Stimulated activated CD8-positive, alpha-beta memory T cell treated with anti-CD3 and anti-CD28 coated beads, Interleukin-4, amount 100 ng/mL, for 1 hour (primary cell): ENCODE measurements at places on chromosomes 1 and 21.

DNA sequence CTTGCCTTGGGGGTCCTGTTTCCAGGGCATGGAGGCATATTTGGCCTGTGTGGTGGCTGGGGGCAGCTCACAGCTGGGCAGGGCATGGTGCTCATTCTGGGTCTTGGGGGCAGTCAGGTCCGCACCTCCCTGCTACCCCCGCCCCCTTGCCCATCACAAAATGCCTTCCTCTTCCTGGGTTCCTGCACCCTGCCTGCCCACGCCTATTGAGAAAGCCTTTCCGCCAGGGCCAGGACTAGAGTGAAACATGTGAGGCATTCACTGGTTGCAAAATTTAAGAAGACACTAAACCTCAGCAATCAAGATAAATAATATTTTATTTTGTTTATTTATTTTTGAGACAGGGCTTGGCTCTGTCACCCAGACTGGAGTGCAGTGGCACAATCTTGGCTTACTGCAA, 19.7 kb downstream of the PTAFR start:
- DNase-seq = no peak

GRCh38 chr1:1858382-1859086, 32.4 kb downstream of the GNB1 start:
- DNase-seq = no peak

GRCh38 chr1:172477216-172477615, 33.3 kb upstream of the PIGC start:
- no peak for DNase-seq

GRCh38 chr1:37150986-37151385, 116.7 kb upstream of the GRIK3 start:
- DNase-seq = no peak

GRCh38 chr21:34589511-34590282, 25.2 kb downstream of the RCAN1 start:
- DNase-seq = no peak

- no peak for DNase-seq
Observed at GRCh38 chr21:38725196-38726157, 80.3 kb upstream of the ETS2 start.

GRCh38 chr1:185267301-185267700, 49.7 kb downstream of the IVNS1ABP start:
- DNase-seq = no peak

DNA sequence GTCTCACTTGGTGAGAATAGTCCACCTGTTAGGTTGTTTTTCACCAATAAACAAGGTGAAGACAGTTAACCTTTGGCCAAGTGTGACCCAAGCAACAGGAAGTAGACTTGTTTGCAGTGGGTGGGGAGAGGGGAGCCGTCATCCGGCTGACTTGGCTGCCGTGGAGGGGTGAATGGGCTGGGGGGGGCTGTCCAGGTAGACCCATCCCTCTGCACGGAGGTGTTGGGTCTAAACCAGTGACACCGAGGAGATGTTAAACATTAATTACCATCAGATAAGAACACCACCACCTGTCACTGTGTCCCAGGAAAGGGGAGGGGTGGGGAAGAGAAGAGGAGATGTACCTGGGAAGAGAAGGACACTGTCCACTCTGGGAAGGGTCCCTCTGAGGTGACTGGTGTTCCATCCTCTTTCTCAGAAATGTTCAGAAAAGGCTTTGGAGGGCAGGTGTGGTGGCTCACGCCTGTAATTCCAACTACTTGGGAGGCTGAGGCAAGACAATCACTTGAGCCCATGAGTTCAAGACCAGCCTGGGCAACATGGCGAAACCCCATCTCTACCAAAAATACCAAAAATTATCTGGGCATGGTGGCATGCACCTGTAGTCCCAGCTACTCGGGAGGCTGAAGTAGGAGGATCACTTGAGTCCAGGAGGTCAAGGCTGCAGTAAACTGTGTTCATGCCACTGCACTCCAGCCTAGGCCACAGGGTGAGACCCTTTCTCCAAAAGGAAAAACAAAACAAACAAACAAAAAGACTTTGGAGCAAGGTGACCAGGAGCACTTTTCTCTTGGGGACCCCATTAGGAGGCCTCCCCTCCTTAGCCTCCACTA, 6.7 kb upstream of the MYOM3 start:
- no peak for DNase-seq

- DNase-seq = no peak
Observed at GRCh38 chr1:160415696-160416290, 15.4 kb downstream of the VANGL2 start.

- DNase-seq = no peak
Observed at GRCh38 chr1:107262467-107263286, 121.8 kb downstream of the NTNG1 start.

- no peak for DNase-seq
Observed at GRCh38 chr1:24769656-24770651, 24.7 kb downstream of the CLIC4 start.

- no peak for DNase-seq
Observed at GRCh38 chr1:184393962-184394361, 7.1 kb downstream of the C1orf21 start.

DNA sequence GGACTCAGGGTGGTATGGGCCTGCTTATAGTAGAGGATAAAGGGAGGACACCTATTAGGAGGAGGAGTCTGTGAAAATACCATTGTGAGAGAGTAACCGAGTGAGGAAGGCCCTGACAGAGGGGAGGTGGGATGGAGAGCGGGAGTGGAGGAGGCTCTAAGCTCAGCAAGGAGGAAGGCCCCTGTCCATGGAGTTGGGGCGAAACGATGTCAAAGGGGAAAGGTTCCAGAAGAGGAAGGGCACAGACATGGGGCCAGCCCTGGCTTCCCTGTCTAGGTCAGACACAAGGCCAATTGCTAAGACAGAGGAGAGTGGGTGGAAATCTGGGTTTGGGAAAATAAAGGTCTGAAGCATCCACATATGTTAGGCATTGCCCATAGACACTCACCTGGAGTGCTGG, 44.2 kb downstream of the ELK4 start:
- no peak for DNase-seq

DNA sequence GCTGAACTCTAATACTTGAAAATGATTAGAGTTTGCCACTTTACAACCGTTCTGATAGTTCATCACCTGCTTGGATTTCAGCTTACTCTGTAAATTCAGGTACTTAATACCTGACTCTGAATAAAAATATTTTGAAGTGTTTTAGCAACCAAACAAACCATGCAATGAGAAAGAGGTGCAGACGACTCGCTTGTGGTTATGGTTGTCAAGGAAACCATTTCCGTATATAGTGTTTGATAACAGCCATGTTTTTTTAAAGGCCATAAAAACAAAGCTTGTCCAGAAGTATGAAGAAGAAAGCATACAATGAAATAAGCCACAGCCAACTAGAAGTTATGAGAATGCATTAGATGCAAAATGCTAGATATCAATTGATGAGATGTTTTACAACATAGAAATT, 167.2 kb upstream of the HMCN1 start:
- no peak for DNase-seq

DNA sequence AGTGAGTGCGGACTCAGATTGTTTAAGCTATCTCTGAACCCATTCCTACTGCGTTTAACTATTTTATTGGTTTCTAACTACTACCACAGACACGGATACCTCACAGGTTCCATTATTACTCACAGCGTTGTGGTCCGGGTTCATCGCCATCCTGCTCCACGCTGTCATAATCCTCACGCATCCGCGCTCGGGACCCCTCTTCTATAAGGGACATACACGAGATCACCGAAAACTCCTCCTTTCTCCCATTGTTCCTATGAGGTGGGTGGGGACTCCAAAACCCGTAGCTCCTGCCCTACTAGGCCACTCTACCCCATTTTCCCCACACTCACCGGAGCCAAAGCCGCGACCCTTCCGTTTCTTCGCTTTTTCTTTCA, 610 bp downstream of the RBM8A start:
- DNase-seq = no peak

DNA sequence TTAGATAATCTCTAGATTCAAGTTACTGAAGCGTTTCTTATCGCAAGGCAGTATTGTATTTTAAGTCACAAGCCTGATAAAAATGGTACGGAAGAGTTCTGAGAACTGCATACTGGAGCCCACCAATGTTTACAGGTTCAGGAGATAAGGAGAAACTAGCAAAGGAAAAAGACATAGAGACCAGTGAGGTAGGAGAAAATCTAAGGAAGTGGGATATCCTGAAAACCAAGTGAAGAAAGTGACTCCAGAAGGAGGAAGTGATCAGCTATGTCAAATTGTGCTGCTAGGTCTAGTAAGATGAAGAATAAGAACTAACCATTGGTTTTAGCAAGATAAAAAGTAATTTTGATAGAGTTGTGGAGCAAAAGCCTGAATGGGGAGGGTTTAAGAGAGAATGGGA, 31.0 kb upstream of the ACADM start:
- DNase-seq = no peak

DNA sequence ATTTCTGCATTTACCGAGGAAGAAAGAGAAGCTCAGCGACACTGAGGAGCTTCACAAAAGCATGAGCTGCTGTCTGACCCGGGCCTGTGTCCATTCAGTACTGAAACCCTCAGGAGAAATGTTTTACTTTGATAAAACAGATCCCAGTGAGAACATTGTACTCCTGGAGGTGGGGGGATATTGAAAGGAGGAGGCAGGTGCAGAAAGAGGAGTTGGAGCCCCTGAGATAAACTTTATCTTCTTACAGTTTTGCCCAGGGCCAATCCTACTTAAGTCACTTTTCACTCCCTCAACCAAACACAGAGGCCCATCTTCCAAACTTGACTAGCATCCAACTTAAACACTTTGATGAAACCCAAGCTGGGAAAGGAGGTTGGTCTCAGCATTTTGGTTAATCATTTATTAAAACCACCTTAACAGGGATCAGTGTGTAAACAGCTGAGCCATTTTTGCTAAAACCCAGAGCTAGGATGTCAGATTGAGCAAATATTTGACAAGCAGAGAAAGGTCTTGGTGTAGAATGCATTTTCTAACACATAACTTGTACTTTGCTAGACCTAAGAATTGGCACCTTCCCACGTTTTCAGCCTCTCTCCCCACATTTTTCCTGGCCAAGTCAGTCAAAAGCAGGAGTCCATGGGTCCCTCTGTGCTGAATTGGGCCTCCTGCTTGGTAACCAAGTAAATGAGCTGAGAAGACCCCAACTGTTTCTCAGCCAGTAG, 32.5 kb upstream of the SARS1 start:
- no peak for DNase-seq

DNA sequence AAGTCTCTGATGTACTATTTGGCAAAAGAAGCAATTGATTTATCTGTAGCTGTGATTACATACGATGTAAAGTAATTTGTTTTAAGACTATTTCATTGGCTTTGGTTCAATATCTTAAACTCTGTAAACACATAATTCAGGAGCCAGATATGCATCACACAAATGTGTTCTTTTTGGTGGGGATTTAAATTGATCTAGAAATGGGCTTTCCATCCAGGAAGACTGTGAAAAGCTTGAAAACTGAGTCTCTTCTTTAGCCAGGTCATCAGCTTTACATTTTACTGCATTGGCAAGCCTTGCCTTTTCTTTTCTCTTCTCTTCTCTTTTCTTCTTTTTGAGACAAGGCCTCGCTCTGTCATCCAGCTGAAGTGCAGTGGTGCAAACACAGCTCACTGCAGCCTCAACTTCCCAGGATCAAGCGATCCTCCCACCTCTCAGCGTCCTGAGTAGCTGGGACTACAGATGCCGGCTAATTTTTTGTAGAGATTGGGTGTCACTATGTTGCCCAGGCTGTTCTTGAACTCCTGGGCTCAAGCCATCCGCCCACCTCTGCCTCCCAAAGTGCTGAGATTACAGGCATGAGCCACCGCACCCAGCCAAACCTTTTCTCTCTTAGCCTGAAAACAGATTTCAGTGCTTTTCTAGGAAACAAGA, 1.4 kb downstream of the RCAN3 start:
- no peak for DNase-seq

- DNase-seq = no peak
Observed at GRCh38 chr1:4179914-4180735, 280.1 kb upstream of the C1orf174 start.

DNA sequence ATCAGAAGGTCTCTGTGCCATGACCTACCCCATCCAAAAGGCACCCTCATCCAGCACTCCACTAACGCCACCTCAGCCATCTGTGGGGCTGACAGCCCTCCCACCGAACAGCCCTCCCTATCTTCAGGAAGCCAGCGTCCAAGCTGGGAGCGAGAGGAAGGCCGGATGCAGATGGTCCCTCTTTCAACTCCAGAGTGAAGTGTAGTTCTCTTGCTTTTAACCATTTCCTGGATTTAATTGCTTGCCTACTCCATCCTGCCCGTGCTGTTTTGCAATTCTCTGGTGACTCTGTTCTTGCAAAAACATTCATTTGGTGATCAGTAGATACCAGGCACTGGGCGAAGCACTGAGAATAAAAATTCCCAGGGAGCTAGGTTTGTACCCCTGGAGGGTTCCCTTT, 8.2 kb upstream of the DYRK1A start:
- DNase-seq = no peak

DNA sequence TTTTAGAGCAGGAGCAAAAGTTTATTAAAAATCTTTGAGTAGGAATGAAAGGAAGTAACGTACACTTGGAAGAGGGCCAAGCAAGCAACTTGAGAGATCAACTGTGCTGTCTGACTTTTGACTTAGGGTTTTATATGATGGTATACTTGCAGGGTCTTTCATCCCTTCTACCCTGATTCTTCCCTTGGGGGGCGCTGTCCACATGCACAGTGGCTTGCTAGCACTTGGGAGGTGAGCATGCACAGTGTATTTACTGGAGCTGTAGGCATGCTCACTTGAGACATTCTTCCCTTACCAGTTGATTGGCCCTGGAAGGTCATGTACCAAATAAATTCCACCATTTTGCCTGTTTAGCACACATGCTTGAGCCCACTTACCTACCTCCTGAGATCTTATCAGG, 1001.3 kb upstream of the ADGRL2 start:
- DNase-seq = no peak

- DNase-seq = no peak
Observed at GRCh38 chr1:116794804-116795481, 40.7 kb downstream of the CD2 start.

GRCh38 chr1:25737130-25737529, 62.9 kb upstream of the SELENON start:
- no peak for DNase-seq

GRCh38 chr1:14313731-14314431, 284.6 kb upstream of the KAZN start:
- DNase-seq = no peak

GRCh38 chr21:26079366-26079765, 91.2 kb downstream of the APP start:
- no peak for DNase-seq

DNA sequence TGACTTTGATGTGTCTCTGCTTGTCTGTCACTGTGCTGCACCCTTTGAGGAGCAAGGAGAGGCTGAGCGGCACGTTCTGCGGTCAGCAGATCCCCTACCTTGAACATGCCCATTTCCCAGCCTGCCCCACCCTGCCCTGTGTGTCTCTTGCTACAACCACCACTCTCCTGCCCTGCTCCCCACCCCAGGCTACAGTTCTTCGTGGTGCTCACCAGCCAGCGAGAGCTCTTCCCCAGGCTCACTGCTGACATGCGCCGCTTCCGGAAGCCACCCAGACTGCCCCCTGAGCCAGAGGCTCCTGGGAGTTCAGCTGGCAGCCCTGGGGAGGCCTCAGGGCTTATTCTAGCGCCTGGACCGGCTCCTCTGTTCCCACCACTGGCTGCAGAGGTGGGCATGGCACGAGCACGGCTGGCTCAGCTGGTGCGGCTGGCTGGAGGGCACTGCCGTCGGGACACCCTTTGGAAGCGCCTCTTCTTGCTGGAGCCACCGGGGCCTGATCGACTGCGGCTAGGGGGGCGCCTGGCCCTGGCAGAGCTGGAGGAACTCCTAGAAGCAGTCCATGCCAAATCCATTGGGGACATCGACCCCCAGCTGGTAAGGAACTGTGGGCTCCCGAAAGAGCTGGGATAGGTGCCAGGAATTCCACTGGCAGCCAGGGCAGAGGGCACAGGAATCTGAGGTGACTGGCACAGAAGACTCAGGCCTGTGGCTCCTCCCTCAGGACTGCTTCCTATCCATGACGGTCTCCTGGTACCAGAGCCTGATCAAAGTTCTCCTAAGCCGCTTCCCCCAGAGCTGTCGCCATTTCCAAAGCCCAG, 5.6 kb downstream of the HYI start:
- DNase-seq = no peak
